ENCODE measurements at places on chromosomes 12 and 14.

DNA sequence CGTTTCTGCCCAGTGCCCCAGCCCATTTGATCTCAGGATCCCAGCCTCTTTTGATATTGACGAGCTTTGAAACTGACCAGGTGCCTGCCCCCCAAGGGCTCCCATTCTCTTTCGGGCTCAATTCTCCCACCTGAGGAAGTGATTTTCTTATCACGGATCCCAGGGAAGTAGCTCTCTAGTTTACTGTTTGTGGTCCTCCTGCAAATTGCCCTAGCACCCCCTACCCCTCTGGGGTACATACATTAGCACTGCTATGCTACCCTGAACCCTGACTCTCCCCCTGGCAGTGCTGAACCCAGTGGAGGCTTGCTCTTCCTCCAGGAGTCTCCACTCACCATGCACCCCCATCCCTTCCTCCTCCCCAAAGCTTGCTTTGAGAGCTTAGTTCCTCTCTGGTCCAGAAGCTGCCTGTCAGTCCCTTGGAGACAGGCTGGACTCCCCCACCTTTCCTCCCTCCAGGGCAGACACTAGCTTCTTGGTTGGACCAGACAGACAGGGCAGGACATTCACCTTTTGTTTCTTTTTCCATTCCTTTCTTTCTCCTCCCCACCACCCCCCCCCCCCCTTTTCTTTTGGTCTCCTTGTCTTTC lies 4.4 kb upstream of the TBX3 start:
- DNase-seq: no peak

DNA sequence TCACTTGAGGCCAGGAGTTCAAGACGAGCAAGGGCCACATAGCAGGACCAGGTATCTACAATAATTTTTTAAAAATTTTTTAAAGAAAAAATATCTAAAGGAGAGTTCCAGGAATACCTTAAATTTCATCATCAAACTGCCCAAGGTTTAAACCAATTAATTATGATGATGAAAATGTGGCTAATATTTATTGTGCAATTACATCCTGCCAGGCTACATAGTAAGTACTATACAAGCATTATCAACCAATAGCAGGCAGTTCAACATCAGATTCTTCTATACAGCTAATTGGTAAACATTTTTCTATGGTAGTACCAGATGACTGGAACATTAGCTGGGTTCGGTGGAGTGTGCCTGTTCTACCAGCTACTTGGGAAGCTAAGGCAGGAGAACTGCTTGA lies 24.4 kb downstream of the DENND5B start:
- DNase-seq: no peak

GRCh38 chr14:39733741-39734140 lies 301.5 kb upstream of the FBXO33 start:
- no peak for DNase-seq

DNA sequence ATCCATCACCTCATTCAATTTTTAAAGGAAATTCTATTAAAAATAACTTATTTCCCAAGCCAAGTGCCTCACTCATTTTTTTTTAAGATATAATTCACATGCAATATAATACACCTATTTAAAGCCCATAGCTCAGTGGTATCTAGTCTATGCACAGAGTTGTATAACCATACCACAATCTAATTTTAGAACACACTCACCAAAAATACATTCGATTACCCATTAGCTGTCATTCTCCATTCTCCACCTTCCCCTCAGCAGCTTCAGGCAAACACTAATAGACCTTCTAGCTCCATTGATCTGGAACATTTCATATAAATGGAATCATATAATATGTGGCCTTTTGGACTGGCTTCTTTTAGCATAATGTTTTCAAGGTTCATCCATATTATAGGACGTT lies 49.5 kb downstream of the CLMN start:
- no peak for DNase-seq

- peak; percentile 45 for DNase-seq
Measured at GRCh38 chr12:2485681-2486080, 309.1 kb upstream of the FKBP4 start.

- DNase-seq: peak; percentile 80
Measured at GRCh38 chr14:69559581-69560011, 15.1 kb downstream of the CCDC177 start.

- peak; percentile 37 for DNase-seq
Measured at GRCh38 chr14:96362071-96362964, 823 bp downstream of the ATG2B start.

- DNase-seq: no peak
Measured at GRCh38 chr12:93146263-93146939, 217.3 kb upstream of the EEA1 start.

All from NCI-H524 (cell line).